Small intestine (tissue), 16 donors: ENCODE measurements at places on chromosomes 3 and 15. TPM values are rescaled to one million over a fixed set of nuclear protein-coding genes. Genes with fewer than 3 reads are reported as not detected.

The TMCO5A gene
- not detected for polyA plus RNA-seq

The GPR156 gene
- 0.13 TPM for polyA plus RNA-seq

The ESYT3 gene
- not detected for polyA plus RNA-seq

The TMEM207 gene
- polyA plus RNA-seq, result 1.6 TPM

- no peak for DNase-seq
Observed at GRCh38 chr15:25415707-25416106, 23.1 kb downstream of the UBE3A start.

DNA sequence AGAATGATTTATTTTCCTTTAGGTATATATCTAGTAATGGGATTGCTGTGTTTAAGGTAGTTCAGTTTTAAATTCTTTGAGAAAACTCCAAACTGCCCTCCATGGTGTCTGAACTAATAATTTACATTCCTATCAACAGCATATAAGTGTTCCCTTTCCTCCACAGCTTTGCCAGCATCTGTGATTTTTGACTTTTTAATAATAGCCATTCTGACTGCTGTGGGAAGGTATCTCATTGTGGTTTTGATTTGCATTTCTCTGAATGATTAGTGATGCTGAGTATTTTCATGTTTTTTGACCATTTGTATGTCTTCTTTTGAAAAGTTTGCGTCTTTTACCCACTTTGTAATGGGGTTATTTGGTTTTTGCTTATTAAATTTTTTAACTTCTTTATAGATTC lies 571.6 kb upstream of the CCDC54 start:
- no peak for DNase-seq

GRCh38 chr15:100879464-100880138 lies at the start of gene ALDH1A3:
Gene ALDH1A3 (plus strand): TSS chr15:100879831. CDS start chr15:100879908, 77 bp downstream.
- no peak for DNase-seq

- no peak for DNase-seq
Observed at GRCh38 chr15:62739082-62739481, 303.5 kb upstream of the TPM1 start.

GRCh38 chr15:81317642-81318017 lies 6.3 kb downstream of the STARD5 start:
- DNase-seq, result no peak
